ENCODE measurements at places on chromosomes 2 and 18.

DNA sequence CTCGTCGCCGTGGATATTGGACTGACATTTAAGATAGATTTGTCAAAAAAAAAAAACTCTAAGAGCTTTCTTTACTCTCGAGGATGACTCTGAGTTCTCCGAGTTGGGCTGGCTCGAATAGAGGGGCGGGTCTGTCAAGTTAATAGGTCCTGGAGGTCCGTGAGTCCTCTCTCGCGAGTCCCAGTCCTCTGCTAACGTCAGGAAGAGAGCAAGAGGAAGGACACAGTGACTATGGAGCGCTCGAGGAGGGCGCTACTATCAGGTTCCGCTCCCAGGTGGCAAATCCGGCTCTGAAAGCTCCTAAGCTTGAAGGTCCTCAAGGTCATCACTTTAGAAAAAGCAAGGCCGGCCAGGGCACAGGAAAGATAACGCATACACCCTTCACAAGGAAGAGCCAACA lies 404 bp upstream of the AKAIN1 start:
- no peak for DNase-seq

DNA sequence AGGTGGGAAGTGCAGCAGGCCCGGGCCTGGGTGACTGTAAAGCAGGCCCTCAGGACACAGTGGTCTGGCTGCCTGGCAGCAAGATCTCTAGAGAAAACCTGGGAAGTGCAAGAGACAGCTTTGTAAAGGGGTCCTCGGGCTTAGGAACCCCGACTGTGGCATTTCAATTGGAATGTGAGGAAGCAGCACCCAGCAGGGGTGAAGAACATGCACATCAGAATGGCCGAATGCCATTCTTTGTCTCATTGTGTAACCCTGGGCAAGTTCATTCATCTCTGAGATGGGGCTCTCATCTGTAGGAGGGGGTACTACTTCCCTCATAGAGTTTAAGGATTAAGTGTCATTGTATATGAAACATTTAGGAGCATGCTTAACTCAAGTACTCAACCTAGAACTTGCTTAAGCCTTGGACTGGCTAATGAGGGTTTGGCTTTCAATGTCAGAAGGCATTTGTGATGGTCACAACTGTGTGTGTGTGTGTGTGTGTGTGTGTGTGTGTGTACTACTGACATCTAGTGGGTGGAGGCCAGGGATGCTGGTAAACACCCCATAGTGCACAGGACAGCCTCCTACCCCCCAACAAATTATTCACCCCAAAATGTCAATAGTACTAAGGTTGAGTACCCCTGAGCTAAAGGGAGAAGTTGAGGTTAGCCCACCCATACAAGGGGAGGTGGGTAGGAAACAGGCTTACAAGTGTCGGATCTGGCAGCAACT lies 29.3 kb downstream of the MEX3C start:
- DNase-seq = no peak

GRCh38 chr2:113251118-113251517 lies 27.6 kb downstream of the PAX8 start:
- no peak for DNase-seq

- no peak for DNase-seq
These were observed 43.2 kb upstream of the LOXHD1 start for GRCh38 chr18:46700066-46700824.

- peak; percentile 88 for DNase-seq
These were observed 166.6 kb downstream of the TNS1 start for GRCh38 chr2:217835931-217836891.

DNA sequence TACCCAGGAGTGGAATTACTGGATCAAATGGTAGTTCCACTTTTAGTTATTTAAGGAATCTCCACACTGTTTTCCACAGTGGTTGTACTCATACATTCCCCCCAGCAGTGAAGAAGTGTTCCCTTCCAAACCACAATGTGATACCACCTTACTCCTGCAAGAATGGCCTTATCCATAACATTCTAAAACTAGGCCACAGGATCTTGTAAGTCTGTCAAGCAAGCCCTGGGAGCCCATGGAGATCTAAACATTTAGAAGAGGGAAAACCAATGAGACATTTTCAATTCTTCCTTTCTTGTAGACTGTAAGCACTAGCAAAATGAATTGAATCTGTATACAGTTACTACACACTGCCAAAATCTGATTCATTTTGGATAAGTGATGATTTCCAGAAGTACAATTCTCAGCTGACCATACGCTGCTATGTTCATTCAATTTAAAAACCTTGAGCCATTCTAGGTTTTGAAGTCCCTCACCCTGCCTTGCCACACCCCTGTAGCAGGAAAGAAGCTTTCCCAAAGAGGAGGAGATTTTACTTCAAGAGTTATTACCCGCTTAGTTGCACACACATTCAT lies 149.1 kb downstream of the SLC8A1 start:
- no peak for DNase-seq

DNA sequence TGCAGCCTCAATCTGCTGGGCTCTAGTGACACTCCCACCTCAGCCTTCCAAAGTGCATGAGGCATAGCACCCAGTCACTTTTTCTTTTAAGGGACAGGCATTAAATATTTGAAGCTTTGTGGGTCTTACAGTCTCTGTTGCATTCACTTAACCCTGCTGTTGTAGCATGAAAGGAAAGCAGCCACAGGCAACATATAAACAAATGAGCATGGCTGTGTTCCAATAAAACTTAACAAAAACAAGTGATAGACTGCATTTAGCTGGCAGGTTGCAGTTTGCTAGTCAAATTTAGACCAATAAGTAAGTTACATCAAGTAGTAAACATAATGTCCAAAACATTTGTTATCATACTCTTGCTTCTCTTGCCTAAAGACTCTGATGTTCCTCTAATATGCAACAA lies 297.3 kb upstream of the MMADHC start:
- no peak for DNase-seq

DNA sequence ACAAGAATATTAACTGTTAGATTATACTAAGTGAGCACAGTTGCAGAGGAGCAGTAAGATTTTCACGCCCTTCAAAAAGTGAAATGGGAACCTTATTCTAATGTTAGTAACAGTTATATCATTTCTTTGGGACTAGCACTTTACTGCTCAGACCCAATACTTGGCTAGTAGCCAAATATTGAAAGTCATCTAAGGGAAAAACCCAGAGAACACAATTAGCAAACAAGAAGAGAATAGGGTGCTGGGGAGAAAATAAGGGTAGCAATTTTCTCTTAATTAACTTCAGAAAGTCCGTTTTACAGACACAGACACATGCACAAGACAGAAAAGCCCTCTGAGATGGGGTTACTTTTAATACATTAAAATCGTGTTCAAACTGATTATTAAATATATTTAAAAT lies 71.8 kb downstream of the ID2 start:
- no peak for DNase-seq

DNA sequence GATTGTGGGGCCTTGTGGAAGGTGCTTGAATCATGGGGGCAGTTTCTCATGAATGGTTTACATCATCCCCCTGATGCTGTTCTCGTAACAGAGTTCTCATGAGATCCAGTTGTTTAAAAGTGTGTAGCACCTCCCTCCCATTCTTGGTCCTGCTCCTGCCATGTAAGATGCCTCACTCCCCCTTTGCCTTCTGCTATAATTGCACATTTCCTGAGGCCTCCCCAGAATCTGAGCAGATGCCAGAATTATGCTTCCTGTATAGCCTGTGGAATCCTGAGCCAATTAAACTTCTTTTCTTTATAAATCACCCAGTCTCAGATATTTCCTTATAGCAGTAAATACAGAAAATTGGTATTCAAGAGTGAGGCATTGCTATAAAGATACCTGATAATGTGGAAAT lies 15.6 kb upstream of the WDR75 start:
- no peak for DNase-seq

GRCh38 chr2:105134081-105134480 lies 96.2 kb downstream of the MRPS9 start:
- no peak for DNase-seq

DNA sequence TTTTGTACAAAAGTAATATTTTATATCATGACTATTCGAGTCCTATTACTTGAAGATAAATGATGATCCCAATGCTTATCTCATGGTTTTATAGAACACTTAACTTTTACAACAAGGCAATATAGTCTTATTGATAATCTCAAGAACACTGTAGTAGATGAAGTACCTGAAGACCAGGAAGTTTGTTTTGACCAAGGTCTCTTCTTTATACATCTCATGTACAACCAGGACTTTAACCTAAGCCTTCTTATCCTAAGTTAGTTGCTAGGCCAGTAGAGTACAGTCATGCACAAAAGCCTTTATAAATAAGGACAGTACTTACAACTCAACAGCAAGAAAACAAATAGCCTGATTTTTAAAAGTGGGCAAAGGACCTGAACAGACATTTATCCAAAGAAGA lies 147.7 kb upstream of the NOSTRIN start:
- DNase-seq = no peak

Measured in AG20443 (cell line).